ENCODE measurements at places on chromosomes 7 and 10.

- DNase-seq, result no peak
Observed at GRCh38 chr7:148799893-148800555, 84.1 kb downstream of the EZH2 start.

DNA sequence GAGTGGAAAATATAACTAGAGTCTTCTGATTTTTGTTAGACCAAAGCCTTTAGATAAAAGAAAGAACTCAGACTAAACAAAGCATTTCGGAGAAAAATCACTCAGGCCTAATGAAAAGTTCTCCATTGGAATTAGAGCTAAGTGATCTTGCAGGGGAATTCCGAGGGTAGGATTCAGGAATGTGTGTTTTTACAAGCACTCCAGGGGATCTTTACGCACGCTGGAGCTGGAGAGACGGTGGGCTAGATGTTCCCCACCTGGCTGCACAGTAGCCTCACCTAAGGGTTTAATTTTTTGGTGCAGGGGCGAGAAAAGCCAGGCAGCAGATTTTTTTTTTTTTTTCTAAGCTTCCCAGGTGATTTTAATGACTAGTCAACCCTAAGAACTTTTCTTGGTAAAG is 7.9 kb upstream of the PAPSS2 start:
- no peak for DNase-seq

GRCh38 chr7:111827863-111828504 is 265.7 kb upstream of the IMMP2L start:
- no peak for DNase-seq

DNA sequence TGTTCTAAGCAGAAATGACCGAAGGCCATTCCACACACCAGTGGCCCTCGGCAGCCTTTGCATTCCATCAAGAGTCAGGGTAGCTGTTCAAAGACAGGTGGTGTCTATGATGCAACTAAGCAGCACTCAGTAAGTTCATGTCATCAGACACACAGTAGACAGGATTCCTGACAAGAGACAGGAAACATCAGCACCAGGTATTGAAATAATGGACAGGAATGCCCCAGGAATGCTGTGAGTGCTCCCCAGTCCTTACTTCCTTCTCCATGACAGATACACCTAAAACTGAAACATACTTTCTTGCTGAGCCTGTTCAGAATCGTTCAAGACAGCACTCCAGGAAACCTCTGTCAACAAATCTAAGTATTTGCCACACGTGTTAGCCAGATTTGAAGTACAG is 204.4 kb downstream of the TPST1 start:
- no peak for DNase-seq

DNA sequence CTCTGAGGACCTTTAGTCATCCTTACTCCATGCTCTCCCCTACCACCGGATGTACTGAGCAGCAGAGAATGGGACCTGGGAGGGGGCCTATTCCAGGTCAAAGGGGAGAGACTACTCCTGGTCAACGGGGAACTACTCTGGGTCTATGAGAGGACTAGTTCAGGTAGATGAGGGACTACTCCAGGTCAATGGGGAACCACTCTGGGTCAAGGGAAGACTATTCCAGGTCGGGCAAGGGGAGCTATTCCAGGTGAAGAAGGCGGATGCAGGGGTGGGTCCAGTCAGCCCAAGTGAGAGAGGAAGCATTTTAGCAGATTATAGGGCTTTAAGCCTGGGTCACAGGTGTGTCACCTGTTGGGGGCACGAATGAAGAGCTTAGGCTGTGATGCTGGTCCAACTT is 35.4 kb downstream of the CCM2 start:
- no peak for DNase-seq

GRCh38 chr10:88330174-88330573 is 252.9 kb downstream of the RNLS start:
- DNase-seq, result no peak

GRCh38 chr7:31892099-31892829 is 177.9 kb downstream of the PDE1C start:
- no peak for DNase-seq

DNA sequence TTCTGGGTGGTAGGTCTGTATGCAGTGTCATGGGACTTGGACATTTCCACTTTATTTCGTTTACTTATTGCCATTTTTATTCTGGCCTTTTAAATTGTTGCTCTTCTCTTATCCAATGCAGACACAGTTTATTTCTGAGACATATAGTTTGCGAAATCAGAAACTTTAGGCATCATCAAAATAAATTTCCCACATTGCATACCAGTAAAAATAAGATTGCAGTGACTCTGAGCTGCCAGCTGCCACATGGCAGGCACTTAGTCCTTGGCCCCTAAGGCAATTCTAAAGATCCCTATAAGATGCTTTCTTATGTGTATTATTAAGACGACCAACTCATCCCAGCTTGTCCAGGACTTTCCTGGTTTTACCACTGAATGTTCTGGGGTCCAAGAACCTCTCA is 81.8 kb upstream of the ANKRD1 start:
- DNase-seq, result no peak

GRCh38 chr7:76089865-76090475 is 42.1 kb downstream of the MDH2 start:
- no peak for DNase-seq

- no peak for DNase-seq
Observed at GRCh38 chr10:89633484-89633883, 11.6 kb downstream of the PANK1 start.
